ENCODE measurements at places on chromosomes 3 and 15. TPM values are rescaled to one million over a fixed set of nuclear protein-coding genes. Genes with fewer than 3 reads are reported as not detected.

- no peak for DNase-seq
These were observed 234.3 kb downstream of the SQOR start for GRCh38 chr15:45869034-45869668.

Gene TF
- 76.0 TPM for total RNA-seq

DNA sequence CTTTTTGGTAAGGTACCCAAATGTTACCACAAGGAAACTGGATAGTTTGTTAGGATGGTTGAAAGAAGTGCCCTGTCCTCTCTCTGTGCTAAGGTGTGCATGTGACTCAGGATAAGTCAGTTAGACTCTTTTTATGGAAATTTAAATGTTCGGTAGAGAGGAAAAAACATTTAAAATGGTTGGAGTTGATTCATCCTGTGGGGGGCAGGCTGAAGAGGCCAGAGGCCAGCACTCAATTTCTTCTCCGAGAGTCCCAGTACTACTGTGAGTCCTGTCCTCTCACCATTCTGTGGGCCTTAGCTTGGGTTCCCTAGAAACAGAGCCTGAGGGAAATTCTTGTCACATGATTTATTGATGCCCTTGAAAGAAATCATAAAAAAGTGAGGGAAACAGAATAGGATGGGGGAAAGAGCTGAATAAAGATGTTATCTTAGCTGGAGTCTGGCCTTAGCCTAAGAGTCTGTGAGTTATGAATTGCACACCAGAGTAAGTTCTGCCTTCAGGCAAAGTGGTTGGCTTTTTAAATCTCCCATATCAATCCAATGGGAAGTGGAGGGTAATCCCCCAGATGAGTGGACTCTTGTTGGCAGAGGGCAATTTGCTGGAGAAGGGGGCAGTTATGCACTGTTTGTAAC, 106.5 kb upstream of the GALNT15 start:
- DNase-seq, result no peak

Gene CASR
- total RNA-seq, result not detected

DNA sequence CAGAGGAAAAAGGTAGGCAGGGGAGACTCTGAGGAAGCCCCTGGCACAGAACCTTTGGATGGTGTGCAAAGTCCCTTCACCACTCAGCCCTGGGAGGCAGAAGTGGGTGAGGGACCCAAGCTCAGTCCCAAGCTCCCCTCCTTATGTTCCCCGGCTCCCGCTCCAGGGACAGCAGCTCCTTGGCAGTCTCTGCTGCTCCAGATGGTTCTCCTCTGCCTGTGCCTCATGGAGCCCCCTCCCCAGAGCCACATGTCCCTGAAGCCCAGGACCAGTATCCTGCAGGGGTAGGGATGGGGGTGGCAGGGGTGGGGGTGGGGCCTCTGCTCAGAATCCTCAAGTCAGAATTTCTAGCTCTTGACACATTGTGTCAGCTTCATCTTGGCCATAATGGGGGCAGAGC, 8.0 kb upstream of the CAMKV start:
- DNase-seq, result no peak

DNA sequence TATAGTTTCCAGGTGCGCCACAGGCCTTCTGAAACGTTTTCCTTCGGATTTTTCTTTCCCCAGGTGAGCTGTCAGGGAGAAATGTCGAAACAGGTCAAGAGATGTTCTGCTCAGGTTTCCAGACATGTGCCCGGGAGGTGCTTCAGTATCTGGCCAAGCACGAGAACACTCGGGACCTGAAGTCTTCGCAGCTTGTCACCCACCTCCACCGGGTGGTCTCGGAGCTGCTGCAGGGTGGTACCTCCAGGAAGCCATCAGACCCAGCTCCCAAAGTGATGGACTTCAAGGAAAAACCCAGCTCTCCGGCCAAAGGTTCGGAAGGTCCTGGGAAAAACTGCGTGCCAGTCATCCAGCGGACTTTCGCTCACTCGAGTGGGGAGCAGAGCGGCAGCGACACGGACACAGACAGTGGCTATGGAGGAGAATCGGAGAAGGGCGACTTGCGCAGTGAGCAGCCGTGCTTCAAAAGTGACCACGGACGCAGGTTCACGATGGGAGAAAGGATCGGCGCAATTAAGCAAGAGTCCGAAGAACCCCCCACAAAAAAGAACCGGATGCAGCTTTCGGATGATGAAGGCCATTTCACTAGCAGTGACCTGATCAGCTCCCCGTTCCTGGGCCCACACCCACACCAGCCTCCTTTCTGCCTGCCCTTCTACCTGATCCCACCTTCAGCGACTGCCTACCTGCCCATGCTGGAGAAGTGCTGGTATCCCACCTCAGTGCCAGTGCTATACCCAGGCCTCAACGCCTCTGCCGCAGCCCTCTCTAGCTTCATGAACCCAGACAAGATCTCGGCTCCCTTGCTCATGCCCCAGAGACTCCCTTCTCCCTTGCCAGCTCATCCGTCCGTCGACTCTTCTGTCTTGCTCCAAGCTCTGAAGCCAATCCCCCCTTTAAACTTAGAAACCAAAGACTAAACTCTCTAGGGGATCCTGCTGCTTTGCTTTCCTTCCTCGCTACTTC, 3.8 kb downstream of the BHLHE40 start:
- no peak for DNase-seq

DNA sequence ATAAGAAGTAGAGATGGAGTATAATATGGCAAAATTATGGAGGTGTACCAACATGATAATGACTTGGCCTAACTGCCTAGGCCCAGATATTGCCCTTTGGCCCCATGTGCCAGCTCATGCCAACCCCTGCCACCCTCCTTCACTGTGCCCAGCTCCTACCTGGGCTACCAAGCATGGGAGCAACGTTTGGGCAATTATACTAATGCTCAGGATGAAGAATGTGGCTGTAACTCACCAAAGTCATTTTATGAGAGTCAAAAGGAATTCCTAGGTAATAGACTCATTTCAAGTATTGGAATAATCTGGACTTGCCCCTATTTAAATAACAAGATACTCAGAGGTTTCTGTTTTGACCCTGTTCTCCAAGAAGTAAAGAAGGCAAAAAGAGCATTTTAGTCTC, 240.2 kb upstream of the IL12A start:
- DNase-seq, result no peak

- DNase-seq, result no peak
These were observed 497.3 kb downstream of the SHQ1 start for GRCh38 chr3:72350761-72351505.

GRCh38 chr3:11551036-11551435, 92.7 kb downstream of the VGLL4 start:
- DNase-seq, result no peak

Gene PODXL2
- total RNA-seq, result 1.0 TPM

- DNase-seq, result peak; percentile 37
These were observed 448 bp downstream of the SHISA5 start for GRCh38 chr3:48503401-48504050.

DNA sequence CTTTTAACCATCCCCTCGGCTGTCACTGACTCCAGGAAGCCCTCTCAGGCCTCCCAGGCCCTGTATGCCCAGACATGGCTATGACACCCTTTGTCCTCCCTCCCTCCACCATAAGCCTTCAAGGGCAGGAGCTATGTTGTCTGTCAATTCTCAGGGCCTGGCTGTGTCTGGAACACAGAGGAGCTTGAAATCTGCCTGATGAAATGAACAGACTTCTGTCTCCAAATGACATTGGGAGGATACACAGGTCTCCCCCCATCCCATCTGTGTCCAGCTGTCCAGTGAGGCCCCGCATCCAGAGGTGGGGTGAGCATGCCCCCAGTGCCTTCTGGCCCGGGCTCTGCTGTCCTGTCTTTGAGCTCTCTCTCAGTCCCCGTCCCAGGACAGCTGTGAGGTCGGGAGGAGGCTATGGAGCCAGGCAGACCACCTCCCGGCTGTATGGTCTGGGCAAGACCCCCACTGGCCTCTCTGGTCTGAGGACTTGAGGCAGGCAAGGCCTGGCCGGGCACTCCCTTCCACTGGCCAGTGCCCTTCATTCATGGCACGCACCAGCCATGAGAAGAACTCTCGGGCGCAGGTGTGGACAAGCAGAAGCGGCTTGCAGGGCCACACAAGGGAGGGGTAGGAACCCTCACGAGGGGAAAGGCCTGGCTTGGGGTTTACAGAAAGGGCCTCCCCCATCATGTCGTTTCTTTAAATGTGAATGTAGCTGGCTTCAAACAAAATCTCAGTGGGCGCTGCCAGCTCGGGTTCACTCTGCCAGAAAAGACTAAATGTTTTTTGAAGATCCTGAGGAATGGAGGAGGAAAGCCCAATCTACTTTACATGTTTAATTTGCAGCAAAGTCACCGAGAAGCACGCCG, 38.9 kb downstream of the PCSK6 start:
- no peak for DNase-seq

DNA sequence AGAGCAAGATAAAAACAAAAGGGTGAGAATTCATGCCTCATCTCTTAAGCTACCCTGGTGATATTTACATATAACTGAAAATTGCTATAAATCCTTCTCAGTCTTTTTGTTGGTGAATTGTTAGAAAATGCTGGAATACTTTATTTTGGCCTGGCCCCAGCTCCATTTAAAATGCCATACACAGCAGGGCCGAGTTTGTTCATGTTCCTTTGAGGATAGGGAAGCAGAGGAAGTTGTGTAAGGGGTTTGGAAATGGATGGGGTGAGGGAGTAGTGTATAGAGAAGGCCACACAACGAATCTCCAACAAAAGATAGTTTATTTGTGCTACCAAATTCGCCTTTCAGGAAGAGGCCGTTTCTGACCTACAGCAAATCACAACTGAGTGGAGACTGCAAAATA, 78.6 kb upstream of the ADAMTS9 start:
- DNase-seq, result no peak

Gene ZNF717
- 6.6 TPM for total RNA-seq

Gene TRANK1
- 6.5 TPM for total RNA-seq

DNA sequence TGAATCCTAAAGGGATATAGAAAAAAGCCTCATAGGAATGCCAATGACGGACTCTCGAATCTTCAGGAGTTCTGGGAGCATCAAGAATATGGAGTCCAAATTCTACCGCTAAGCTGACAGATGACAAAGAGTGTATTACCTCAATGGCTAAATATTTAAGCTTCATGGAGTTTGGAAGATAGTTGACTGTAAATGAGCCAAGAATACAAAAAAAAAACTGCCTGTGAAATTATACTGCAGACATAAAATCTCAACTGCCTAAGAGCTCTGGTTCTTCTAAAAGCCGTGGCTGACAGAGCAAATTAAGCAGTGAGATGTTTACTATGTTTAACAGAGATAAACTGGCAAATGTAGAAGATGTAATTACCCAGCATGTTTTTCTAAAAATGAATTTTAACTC, 140.0 kb downstream of the GADL1 start:
- DNase-seq, result no peak

Gene DUOX2
- total RNA-seq, result 1.4 TPM

- no peak for DNase-seq
These were observed 243.5 kb downstream of the MFSD1 start for GRCh38 chr3:159045279-159045885.

DNA sequence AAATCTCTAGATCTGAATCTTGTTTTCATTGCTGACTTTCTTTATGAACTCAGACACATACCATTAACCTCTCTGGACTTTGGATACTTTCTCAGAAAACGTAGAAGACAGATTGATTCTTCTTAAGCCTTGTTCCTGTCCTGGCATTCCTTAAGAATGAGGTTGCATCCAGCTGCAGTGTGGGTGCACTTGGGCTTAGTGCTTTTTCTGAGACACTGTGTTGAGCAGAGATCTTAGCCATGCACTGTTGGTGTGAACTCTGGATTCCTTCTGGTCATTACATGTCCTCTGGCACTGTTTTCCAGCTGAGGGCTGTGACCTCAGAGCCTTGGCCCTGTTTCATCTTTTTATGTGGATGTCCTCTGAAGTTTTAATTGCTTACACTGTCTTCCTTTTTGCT, 428.3 kb downstream of the CNTN4 start:
- no peak for DNase-seq

GRCh38 chr3:11154953-11155325, 646 bp downstream of the HRH1 start:
- DNase-seq, result no peak

Gene SEMA5B
- total RNA-seq, result 7.4 TPM

DNA sequence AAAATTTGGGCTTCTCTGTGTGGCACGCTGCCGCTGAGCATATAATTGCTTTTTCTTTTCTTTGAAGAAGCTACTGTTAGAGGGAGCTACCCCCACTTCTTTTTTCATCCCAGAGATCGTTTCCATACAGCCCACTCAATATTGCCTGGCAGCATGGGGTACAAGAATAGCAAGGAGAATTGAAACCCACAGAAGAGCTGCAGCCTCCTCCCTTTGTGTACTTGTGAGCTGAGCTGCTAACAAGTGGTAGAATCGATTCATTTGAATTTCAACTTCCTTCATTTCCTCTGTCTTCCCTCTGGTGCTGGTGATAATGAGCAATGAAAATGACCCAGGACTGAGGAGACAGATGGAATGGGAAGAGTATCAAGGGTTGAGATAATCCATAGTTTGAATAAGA, 64.9 kb downstream of the LRRC3B start:
- no peak for DNase-seq

- no peak for DNase-seq
These were observed 76.0 kb upstream of the ATP10A start for GRCh38 chr15:25939122-25939521.

Gene LNP1
- 4.8 TPM for total RNA-seq

DNA sequence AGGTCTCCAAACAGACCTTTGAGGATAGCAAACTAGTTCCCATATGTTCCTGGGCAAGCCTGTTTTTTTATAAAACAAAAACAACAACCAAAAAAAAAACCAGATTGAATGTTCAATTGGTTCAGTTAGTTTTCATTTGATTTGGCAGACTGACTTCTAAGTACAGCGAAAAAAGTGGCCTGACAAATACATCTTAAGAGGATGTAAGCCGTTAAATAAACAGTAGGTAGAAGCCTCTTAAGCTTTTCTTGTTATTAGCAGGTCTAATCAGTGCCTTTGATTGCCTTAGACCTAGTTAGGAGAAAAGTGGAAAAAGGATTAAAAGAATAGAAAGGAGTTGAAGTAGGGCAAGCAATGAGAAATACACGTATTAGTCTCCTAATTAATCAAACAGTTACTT, 13.2 kb downstream of the TSC22D2 start:
- DNase-seq, result no peak

Gene LMCD1
- 41.3 TPM for total RNA-seq

- peak; percentile 72 for DNase-seq
These were observed 1.4 kb downstream of the KBTBD13 start for GRCh38 chr15:65077981-65078352.

GRCh38 chr3:21954709-21955108, 203.7 kb upstream of the ZNF385D start:
- DNase-seq, result no peak

DNA sequence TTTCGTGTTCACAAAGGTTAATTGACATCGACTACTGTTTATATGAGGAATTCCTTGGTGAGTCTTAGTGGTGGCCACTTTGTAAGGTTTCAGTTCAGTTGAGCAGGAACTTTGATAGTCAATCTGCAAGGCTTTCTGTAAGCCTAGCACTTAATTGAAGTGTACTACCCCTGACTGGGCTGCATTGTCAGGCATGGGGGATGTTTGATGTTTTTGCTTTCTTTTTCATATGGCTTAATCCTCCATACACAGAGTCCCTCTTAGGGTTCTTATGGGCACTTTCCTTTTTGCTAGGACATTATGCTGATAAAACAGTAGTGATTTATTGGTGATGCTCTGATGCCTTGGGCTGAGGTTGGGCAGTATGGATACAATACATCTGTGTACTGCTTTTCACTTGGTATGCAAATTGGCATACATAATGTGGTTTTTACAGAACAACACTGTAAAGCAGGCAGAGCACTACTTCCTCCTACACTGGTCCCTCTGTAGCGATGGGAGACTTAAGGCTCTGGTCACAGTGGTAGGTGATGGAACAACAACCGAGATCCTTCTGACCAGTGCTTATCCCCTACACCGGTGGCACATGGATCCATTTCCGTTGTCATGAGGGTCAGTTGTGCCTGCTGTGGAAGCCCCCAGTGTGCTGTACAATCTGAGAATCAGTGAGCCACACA, 261.0 kb downstream of the MFSD1 start:
- DNase-seq, result no peak

Gene AADAC
- not detected for total RNA-seq

GRCh38 chr3:132037581-132037980, 2.8 kb upstream of the CPNE4 start:
- DNase-seq, result no peak
